ENCODE measurements at places on chromosomes 2 and 18.

GRCh38 chr18:22485808-22486244, 68.1 kb upstream of the CTAGE1 start:
- no peak for DNase-seq

DNA sequence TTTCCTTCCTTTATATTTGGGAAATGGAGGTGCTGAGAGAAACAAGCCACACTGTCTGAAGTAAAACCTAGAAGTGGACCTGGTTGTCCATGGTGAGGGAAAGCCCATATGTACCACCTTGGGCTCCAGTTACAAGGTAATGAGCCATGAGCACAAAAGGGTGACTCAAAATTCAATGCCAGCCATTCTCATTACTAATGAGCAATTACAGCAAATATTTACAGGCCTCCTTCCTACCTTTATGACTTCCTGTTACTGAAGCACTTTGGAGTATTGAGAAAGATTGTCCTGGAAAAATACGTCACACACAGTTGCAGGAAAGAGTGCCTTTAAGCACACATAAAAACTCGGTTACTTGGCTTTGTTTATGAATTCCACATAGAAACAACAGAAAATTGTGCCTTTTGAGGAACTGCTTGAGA, 9.1 kb downstream of the EPAS1 start:
- DNase-seq: no peak

DNA sequence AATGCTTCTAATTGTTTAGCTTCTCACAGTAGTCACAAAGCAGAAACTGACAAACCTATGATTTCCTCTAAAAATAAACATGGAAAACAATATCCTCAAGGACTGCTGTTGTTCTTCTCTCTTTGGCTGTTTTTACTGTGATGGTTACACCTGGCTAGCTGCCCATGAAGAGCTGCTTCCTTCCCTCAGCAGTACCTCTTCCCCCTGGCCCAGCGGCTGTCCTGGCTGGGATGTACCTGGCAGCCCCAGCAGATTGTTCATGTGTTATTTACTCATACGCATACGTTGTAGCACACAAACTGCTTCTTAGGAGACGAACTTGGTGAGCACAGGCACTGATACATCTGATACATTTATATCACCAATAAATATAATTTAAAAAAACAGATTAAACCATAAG, 27.4 kb downstream of the NEMP2 start:
- no peak for DNase-seq

DNA sequence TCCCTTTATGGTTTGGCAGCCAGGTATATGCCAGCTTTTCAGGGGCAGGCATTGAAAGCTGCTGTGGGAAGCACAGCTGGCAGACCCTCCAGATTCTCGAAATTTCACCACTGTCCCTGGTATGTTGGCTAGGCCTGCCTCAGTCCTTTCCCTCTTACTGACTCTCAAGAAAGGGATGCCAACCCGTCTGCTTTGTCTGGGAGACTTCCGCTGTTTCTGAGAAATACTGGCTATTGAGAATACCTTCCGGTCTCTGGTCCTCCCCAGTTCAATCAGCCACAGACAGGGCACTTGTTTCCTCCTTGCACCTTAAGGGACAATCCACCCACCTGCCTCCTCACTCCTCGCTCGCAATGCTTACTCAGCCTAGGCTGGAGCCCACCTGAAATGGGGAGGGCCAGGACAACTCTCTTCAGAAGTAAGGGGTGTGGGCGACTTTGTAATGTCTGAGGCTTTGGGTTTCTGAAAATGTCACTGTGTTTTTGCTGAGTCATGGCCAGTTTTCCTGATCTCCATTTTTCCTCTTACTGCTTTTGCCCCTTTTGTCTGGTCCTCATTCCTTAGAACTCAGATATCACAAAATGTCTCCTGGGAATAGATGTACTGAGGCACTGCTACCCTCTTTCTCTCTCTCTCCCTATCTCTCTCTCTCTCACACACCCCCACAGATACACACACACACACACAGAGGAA, 571.1 kb downstream of the TNS1 start:
- DNase-seq: no peak

- no peak for DNase-seq
Measured at GRCh38 chr2:1731963-1732768, 12.1 kb downstream of the PXDN start.
